ENCODE measurements at places on chromosomes 5 and 9. TPM values are rescaled to one million over a fixed set of nuclear protein-coding genes. Genes with fewer than 3 reads are reported as not detected.

DNA sequence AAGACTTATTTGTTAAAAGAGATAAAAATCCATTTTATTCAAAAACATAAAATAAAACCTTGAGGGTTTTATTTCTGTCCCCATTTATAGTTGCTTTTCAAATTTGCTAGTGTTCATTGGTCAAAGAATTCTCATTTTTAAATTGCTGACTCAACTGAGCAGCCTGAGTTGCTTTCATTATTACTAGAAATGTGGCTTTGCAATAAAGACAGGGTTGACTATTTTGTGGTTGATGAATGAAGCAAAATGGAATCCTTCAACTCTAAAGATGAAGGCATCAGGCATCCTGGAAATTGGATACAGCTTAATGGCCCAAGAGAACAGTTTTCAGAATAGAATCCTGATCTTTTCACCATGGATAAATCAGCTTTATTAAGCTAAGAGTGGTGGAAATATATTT, 23.9 kb upstream of the PPP3R2 start:
- H3K36me3 ChIP-seq = no peaks in the 10 kb centered on the region
- no peak overlapping the region for H3K27ac ChIP-seq
- H3K4me1 ChIP-seq = no peaks in the 10 kb centered on the region
- H3K4me3 ChIP-seq = no peak overlapping the region
- H3K27me3 ChIP-seq = no peaks in the 10 kb centered on the region

PCDHB6 gene
- 1.2 TPM for total RNA-seq

DNA sequence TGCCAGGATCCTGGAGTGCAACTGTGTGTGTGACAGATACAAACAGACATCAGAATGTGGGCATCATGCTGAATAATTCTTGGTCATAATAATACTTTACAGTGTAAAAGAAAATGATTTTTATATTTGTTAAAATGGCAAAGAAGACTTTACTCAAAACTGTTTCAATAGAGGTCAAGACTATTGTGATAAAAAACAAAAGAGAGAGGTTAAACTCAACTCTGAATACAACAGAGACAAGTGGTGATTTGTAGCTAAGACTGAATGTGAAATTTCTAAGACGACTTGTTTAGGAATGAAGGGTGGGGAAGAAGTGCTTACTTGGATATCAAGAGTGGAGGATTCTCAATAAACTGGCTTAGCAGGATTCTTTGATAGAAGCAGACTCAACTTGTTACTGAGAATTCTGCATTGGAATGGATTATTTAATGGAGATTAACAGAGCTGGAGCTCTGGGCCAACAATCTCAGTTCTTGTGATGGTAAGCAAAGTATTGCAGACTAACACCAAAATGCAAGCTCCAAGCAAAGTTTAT, 457.4 kb upstream of the CDH18 start:
- no peaks in the 10 kb centered on the region for H3K36me3 ChIP-seq
- no peaks in the 10 kb centered on the region for H3K4me1 ChIP-seq
- no peak for DNase-seq
- no peaks in the 10 kb centered on the region for H3K27me3 ChIP-seq
- H3K4me3 ChIP-seq = no peak overlapping the region

- no peaks in the 10 kb centered on the region for H3K4me1 ChIP-seq
- H3K36me3 ChIP-seq = no peaks in the 10 kb centered on the region
- H3K4me3 ChIP-seq = no peak overlapping the region
- no peak overlapping the region for H3K27ac ChIP-seq
Measured at GRCh38 chr5:38197118-38197517, 61.2 kb upstream of the EGFLAM start.

GRCh38 chr5:132294728-132295504, 722 bp downstream of the SLC22A4 start:
- no peaks in the 10 kb centered on the region for H3K27me3 ChIP-seq
- peak overlapping the region; percentile 100 for H3K27ac ChIP-seq
- peak overlapping the region; percentile 53 for H3K4me3 ChIP-seq
- no peaks in the 10 kb centered on the region for H3K36me3 ChIP-seq
- DNase-seq = peak; percentile 78

SLCO6A1 gene
- not detected for total RNA-seq

CARD9 gene
- total RNA-seq = 2.9 TPM

SLC12A7 gene
- total RNA-seq = 21.0 TPM

GRCh38 chr5:87393331-87393730, 19.4 kb downstream of the CCNH start:
- H3K27me3 ChIP-seq = no peaks in the 10 kb centered on the region
- H3K36me3 ChIP-seq = no peaks in the 10 kb centered on the region
- no peak overlapping the region for H3K4me3 ChIP-seq
- DNase-seq = no peak
- H3K27ac ChIP-seq = no peak overlapping the region
- H3K4me1 ChIP-seq = no peaks in the 10 kb centered on the region

- no peak for DNase-seq
- H3K4me3 ChIP-seq = no peak overlapping the region
- H3K27me3 ChIP-seq = no peaks in the 10 kb centered on the region
- no peak overlapping the region for H3K27ac ChIP-seq
- H3K36me3 ChIP-seq = no peaks in the 10 kb centered on the region
Measured at GRCh38 chr9:130478736-130479575, 34.2 kb downstream of the ASS1 start.

IL33 gene
- 6.9 TPM for total RNA-seq

DNA sequence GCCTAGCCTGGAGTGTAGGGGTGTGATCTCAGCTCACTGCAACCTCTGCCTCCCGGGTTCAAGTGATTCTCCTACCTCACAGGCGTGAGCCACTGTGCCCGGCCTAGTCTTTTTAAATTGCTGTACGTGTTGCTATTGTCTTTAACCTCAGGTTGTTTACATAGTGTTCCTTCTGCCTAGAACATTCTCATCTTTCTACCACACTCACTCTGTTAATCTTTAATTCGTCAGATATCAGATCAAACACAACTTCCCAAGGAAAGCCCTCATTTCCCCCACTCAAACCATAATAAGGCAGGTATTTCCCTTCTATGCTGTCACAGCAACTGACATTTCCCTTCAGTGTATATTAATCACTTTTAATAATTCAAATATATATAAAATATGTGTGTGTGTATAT, 1310.0 kb upstream of the C9orf72 start:
- no peak overlapping the region for H3K4me3 ChIP-seq
- H3K36me3 ChIP-seq = no peaks in the 10 kb centered on the region
- H3K27ac ChIP-seq = no peak overlapping the region
- H3K27me3 ChIP-seq = no peaks in the 10 kb centered on the region
- no peak for DNase-seq
